ENCODE measurements at places on chromosomes 11 and 22.

DNA sequence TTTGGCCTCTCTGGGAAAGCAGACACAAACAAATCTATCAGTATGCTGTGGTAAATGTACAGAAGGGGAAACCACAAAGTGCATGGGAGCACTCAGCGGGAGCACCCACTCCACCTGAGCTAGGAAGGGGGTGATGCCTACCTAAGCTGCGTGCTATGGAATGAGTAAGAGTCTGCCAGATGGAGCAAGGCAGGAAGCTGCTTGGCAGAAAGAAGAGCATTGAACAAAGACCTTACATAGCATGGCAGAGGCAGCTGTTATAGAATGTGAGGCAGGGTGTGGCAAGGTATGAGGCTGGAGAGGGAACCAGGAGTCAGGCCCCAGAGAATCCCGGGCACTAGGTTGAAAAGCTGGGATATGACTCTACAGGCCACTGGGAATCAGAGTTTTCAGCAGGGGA lies 13.8 kb upstream of the MTFP1 start:
- DNase-seq: no peak

DNA sequence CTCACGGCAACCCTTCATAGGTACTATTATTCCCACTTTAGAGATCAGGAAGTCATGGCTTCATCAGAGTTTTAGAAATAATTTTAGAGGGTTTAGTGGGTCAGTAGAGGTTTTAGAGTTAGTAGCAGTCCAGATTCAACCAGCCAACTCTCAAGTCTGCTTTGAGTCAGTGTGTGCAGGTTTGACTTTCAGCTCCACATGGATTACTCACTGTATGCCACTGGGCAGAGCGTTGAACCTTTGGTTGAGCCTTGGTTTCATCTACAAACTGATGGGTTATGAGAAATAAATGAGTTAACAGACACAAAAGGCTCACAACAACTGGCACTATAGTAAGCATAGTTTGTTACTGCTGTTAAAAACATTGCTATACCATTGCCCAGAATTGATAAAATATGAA lies 19.0 kb upstream of the TP53AIP1 start:
- no peak for DNase-seq

DNA sequence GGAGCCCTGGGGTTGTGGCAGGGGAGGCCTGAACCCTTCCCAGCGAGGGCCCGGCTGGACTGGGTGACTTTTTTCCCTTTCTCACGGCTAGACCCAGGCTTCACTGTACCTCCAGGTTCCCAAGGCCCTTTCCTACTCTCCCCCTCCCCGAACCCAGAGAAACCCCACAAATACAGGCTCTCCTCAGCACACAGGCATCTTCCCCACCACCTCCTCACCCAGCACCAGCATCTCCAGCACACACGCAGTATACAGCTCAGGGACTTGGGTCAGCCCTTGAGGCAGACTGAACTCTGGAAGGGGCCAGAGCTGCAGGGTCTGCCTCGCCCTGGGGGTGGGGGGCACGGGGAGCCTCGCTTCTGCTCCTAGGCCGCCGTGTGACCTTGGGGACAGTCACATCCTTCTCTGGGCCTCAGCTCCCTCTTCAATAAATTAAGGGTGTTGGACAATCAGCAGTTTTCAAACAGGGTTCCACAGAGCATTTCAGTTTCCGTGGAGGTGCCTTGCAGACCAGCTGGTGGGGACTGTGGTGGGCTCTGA lies 4.5 kb downstream of the TMPRSS13 start:
- no peak for DNase-seq

DNA sequence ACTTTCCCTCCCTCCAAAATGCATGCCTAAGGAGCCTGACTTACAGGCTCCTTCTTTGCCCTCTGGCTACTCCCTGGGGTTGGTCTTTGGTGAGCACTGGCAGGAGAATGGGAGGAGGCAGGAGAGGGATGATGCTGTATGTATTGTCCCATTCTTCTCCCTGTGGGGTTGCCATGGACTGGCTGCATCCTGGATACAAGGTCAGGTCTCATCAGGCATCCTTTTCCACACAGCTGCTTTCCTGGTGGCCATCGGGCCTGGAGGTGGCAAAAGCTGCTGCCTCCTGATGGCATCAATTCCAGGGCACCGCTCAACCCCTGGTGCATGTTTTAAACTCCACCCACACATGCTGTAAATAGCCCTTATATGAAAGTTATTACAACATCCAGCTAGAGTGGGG lies 257.2 kb downstream of the ETS1 start:
- no peak for DNase-seq

- no peak for DNase-seq
Measured at GRCh38 chr11:11752679-11753078, 89.1 kb upstream of the USP47 start.

Data from non-pigmented ciliary epithelial cell (primary cell).